Activated CD4-positive, alpha-beta T cell treated with anti-CD3 and anti-CD28 coated beads, Interleukin-2, amount 50 U/mL, for 1 hour (primary cell): ENCODE measurements at places on chromosomes 13 and 19.

GRCh38 chr13:104635879-104636278 is 1569.7 kb upstream of the SLC10A2 start:
- no peak for DNase-seq

DNA sequence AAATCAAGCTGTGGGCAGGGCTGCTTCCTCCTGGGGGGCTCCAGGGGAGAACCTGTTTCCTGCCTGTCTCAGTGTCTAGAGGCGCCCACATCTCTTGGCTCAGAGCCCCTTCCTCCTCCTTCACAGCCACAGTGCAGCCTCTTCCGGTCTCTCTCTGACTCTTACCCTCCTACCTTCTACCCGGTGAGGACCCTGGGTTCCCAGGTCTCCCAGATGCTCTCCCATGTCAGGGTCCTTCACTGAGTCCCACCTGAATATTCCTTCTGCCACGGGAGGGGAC is 153.1 kb downstream of the KDM4B start:
- DNase-seq = no peak

DNA sequence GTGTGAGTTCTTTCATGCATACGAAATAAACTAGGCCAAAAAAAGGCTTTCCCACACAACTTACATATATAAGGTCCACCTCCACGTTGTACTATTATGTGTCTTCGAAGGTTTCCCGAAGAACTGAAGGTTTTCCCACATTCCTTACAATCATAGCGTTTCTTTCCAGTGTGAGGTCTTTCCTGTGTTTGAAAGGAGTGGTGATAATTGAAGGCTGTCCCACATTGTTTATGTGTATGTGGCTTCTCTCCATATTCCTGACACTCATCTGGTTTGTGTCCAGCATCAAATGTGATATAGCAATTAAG is 14.6 kb downstream of the ZNF442 start:
- no peak for DNase-seq

- no peak for DNase-seq
Observed at GRCh38 chr19:52665529-52665928, 27.4 kb upstream of the ZNF83 start.

- no peak for DNase-seq
Observed at GRCh38 chr13:99278200-99278599, 20.0 kb upstream of the GPR18 start.

DNA sequence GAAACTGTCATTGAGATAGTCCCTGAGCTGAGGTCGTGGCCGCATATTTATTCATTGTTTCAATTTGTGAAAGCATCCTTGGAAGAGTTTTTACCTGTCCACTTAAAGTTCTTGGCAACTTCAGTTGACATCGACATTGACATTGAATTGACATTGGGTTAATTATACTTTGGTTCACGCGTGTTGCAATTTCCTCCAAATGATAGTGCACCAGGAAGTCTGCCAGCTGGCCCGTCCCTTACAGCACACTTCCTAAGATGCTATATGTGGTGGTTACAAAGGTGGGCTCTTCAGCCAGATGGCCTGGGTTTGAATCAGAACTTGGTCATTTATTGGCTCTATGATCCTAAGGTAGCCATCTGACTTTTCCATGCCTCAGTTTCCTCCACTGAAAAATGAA is 176.0 kb downstream of the FGF14 start:
- DNase-seq = no peak

- no peak for DNase-seq
Observed at GRCh38 chr19:34343751-34344150, 21.2 kb upstream of the GPI start.

- DNase-seq = no peak
Observed at GRCh38 chr19:33255781-33256180, 30.1 kb upstream of the SLC7A10 start.

DNA sequence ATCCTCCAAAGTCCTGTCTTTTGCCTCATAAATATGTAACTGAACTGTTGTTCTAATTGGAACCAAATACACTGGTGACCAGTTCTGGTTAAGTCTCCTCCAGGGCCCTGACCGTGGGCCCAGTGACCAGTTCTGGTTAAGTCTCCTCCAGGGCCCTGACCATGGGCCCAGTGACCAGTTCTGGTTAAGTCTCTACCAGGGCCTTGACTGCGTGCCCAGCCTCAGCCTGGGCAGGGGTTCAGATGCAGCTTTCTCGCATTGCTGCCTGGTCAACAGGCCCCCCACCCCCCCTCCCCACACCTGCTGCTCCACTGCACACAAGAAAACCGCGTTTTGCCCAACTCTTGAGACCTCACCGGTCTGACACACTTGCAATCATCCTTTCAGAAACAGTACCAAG is 3.8 kb upstream of the GRTP1 start:
- no peak for DNase-seq

DNA sequence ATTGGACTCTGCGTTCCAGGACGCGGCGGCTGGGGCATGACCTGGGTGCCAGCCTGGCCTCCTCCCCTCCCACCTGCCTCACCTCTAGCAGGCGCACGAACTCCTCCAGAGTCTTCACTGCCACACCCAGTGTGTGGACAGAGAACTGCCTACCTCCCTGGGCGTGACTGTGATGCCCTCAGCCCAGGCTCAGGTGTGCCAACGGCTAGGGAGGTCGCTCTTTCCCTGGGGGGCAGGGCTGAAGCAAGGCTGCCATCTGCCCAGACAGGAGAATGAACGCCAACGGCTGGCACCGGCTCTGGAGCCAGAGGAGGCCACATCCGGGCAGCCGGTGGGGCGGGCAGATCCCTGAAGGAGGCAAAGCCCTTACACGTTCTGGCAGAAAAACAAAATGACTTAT is 11.3 kb downstream of the NANOS3 start:
- DNase-seq = no peak

DNA sequence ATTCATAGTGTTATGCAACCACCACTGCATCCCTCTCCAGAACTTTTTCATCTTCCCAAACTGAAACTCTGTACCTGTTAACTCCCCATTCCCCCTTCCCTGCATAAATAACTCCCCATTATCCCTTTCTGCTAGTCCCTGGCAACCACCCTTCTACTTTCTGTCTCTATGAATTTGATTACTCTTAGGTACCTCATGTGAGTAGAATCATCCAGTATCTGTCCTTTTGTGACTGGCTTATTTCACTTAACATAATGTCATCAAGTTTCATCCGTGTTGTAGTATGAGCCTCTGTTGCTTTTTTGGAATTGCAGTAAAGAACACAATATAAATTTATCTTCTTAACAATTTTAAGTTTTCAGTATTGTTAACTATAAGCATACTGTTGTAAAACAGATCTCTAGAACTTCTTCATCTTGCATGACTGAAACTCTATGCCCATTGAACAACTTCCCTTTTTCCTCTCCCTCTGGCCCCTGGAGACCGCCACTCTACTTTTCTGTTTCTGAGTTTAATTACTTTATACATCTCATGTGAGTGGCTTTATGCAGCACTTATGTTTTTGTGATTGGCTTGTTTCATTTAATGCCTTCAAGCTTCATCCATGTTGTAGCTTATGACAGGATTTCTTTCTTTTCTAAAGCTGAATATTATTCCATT is 87.3 kb upstream of the ABCC4 start:
- no peak for DNase-seq

DNA sequence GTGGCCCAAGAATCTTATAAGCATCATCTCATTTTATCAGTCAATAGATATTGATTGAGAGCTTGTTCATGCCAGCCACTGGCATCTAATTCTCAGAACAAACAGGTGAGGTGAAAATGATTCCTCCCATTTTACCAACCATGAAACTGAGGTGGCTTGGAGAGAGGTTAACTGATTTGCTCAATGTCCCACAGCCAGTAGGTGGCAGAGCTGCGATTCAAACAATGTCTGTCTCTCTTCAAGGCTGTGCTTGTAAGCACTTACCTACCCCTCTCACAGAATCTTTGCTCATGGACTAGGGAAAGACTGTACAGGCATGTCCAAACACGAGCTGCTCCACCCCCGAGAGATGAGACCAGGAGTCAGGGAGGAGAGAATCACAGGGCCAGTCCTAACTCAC is 21.5 kb upstream of the GSX1 start:
- DNase-seq = no peak

- no peak for DNase-seq
Observed at GRCh38 chr13:27510082-27510481, 59.7 kb upstream of the MTIF3 start.

DNA sequence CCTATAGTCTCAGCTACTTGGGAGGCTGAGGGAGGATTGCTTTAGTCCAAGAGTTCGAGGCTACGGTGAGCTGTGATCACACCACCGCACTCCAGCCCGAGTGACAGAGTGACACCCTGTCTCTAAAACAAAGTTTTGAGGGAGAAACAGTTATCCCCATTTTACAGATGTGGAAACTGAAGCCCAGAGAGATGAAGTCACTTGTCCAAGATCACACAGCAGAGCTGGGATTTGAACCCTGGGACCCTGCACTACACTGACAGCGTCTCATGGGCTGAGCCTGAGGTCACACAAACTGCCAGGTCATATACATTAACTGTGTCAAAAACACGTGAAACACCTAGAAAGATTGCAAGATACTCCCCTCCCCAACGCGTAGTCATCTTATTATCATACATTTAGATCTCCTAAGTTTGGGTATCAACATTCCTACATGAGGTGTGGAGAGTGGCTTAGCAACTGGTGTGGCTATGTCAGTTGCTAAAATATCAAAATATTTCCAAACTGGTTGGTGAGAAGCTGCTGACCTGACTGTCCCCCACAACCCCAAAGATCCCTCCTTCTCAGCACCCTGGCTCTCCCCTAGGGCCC is 8.2 kb downstream of the FCGBP start:
- no peak for DNase-seq

- no peak for DNase-seq
Observed at GRCh38 chr13:44386913-44387556, 13.4 kb downstream of the SERP2 start.

DNA sequence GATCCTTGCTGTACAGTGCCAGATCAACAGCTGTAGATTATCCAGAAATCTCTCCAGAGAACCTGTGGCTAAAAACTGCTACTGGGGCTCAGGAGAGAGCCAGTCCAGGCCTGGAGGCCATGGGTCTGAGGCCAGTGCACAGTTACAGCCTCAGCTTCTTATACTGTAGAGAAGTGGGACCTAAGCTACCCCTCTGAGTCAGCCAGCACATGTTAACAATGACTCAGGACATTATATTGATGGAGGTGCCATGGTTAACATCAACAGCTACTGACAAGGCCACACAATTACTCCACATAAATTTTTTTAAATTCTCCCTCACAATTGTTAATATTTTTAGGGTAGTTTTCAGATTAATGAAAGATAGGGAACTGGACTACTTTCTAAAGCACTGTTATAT is 138.5 kb downstream of the RBM26 start:
- no peak for DNase-seq

- DNase-seq = no peak
Observed at GRCh38 chr13:111792956-111793355, 274.0 kb upstream of the SOX1 start.

DNA sequence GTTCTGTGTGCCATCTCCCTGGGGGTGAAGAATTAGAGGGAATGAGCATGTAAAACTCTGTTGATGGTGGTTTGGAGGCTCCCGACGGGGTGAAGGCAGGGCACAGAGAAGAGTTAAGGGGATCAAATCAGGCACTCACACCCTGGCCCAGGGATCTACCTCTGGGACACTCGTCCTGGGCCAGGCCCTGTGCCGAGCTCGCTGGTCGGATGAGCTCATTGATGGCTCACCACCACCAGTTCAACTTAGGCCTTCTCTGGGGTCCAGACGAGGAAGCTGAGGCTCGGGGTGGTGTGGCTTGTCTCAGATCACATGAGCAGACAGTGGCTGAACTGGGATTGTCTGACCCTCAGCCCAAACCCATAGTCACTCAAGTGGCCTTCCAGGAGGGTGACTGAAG is 1.6 kb downstream of the NACC1 start:
- no peak for DNase-seq

- DNase-seq = peak; percentile 50
Observed at GRCh38 chr13:110644892-110645521, 29.7 kb downstream of the NAXD start.

GRCh38 chr19:47032171-47032811 is 12.7 kb downstream of the NPAS1 start:
- DNase-seq = peak; percentile 70

DNA sequence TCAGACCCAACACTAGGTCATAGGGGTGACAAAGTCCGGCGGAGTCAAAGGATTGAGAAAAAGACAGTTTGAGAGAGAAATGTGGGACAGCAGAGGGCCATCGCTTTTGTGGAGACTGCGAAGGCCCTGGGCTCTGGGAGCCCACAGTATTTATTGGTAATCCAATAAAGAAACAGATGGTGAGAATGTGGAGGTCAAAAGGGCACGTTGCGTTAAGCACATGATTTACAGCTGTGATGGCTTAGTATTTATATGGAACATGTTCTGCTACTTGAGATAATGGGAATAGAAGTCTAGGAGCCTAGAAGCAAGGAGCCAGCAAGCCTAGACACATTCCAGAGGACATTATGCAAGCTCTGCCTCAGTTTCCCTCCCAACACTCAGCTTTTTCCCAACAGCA is 2521.1 kb downstream of the PCDH9 start:
- DNase-seq = no peak

- no peak for DNase-seq
Observed at GRCh38 chr13:58712191-58712590, 1080.6 kb downstream of the PCDH17 start.

DNA sequence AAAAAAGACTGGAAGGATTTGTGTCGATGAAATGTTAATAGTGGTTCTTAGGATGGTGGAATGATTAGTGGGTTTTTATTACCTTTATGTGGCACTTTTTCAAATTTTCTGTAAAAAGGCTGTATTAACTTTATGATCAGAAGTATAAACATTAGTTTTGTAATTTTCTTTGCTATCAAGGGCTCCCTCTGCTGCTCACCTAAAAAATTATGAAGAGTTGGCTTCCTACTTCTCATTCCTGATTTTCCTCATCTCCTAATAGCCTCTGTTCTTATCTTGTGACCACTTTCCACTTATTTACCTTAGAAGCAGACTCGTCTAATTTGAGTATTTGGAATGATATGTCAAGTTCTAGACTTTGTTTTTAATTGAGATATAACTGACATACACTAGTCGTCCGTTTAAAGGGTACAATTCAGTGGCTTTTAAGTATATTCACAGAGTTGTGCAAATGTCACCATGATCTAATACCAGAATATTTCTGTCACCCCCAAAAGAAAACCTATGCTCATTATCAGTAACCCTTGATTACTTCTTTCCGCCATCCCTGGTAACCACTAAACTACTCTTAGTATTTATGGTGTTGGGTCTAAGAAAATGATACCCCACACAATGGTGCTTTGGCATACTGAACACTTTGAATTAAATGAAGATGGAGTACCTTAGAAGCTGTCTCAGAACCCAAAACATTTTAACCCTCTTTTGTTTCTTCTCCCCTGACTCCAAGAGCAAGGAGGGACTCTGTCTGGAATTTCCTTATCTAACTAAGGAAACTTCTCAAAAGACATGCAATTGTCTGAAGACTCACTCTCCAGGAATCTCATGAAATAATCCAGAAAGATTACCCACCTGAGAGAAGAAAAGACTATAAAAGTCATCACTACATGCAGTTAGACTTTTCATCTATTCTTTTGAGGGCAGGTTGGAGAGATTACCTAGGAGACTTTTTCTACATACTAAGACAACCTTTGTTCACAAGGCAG is 311.3 kb downstream of the DLEU7 start:
- no peak for DNase-seq

GRCh38 chr13:111303559-111303958 is 16.9 kb upstream of the TEX29 start:
- no peak for DNase-seq
